ENCODE measurements at places on chromosomes 16 and 17. TPM values are rescaled to one million over a fixed set of nuclear protein-coding genes. Genes with fewer than 3 reads are reported as not detected.

CLEC3A gene
- total RNA-seq, result not detected

GRCh38 chr17:37278247-37278894 is 97.4 kb upstream of the C17orf78 start:
- H3K27ac ChIP-seq, result no peak overlapping the region
- H3K36me3 ChIP-seq, result no peaks in the 10 kb centered on the region
- H3K27me3 ChIP-seq, result no peaks in the 10 kb centered on the region
- no peak for DNase-seq

TPSG1 gene
- total RNA-seq, result not detected

- H3K4me1 ChIP-seq, result peaks cover 91% of the 10 kb centered on the region
- no peaks in the 10 kb centered on the region for H3K27me3 ChIP-seq
- H3K27ac ChIP-seq, result no peak overlapping the region
- no peaks in the 10 kb centered on the region for H3K36me3 ChIP-seq
- no peak overlapping the region for H3K4me3 ChIP-seq
Observed at GRCh38 chr16:24753437-24753836, 24.0 kb downstream of the TNRC6A start.

GRCh38 chr17:75001915-75002843 is 10.3 kb upstream of the MRPL58 start:
- H3K4me1 ChIP-seq, result no peaks in the 10 kb centered on the region
- H3K27ac ChIP-seq, result no peak overlapping the region
- DNase-seq, result no peak

GRCh38 chr16:14004031-14004728 is 66.9 kb upstream of the MRTFB start:
- DNase-seq, result peak; percentile 24
- H3K36me3 ChIP-seq, result no peaks in the 10 kb centered on the region
- H3K27me3 ChIP-seq, result no peaks in the 10 kb centered on the region
- H3K27ac ChIP-seq, result no peak overlapping the region
- no peak overlapping the region for H3K4me3 ChIP-seq
- no peaks in the 10 kb centered on the region for H3K4me1 ChIP-seq

TLCD1 gene
- 1.2 TPM for total RNA-seq

DNA sequence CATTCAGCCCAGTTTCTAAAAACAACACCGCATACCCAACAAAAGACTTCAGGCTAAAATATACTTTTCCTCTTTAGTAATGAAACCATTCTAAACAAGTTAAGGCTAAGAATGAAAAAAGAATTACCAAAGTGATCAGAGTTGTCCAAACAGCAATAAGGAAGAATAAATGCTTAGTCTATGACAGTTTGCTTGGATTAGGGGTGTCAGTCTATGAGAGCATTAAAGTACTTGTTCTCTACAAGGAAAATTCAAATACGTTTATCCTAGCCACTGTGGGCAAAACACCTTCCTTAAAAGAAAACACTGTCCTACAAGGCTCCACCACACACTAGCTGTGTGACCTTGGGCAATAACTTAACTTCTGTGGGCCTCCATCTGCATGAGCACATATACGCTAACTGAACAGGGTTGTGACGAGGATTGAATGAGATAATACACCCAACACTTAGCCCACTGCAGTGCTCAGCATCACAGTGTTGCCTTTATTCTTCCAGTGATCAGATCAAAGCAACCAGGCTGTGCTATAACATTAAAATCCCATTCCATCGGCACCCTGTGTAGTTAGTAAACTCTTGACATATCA is 53.6 kb downstream of the TEX2 start:
- H3K36me3 ChIP-seq, result no peaks in the 10 kb centered on the region
- DNase-seq, result no peak
- no peaks in the 10 kb centered on the region for H3K4me1 ChIP-seq
- no peaks in the 10 kb centered on the region for H3K27me3 ChIP-seq

GRCh38 chr16:51228097-51228659 is 77.1 kb upstream of the SALL1 start:
- no peak overlapping the region for H3K27ac ChIP-seq
- no peaks in the 10 kb centered on the region for H3K4me1 ChIP-seq
- H3K4me3 ChIP-seq, result no peak overlapping the region
- no peak for DNase-seq

- no peaks in the 10 kb centered on the region for H3K27me3 ChIP-seq
- H3K4me3 ChIP-seq, result no peak overlapping the region
- no peak overlapping the region for H3K27ac ChIP-seq
- DNase-seq, result peak; percentile 54
- no peaks in the 10 kb centered on the region for H3K36me3 ChIP-seq
- peaks cover 20% of the 10 kb centered on the region for H3K4me1 ChIP-seq
Observed at GRCh38 chr17:35766903-35767510, 6.3 kb downstream of the C17orf50 start.

TMEM92 gene
- total RNA-seq, result 0.44 TPM

DNA sequence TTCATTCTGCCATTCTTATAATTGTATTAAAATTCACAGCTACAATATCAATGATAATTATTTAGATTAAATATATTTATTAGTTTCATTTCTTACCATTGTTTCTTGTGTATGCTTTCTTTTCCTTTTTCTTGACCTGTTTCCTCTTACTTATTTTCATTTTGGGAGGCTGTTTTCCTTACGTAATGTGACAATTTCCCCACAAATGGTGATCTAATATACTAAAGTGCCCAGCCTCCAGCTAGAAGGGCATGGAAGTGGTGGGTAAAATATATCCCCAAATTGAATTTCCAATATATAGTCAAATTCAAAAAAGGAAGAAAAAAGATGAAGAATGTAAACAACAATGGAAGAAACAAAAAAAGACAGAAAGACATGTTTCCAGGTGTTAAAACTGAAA is 1.5 kb upstream of the ABCA6 start:
- no peak for DNase-seq
- no peaks in the 10 kb centered on the region for H3K4me1 ChIP-seq
- H3K27me3 ChIP-seq, result no peaks in the 10 kb centered on the region
- H3K4me3 ChIP-seq, result no peak overlapping the region

GRCh38 chr17:2023692-2024571 is 1.2 kb downstream of the RTN4RL1 start:
- H3K4me3 ChIP-seq, result peak overlapping the region; percentile 68
- DNase-seq, result peak; percentile 83
- H3K4me1 ChIP-seq, result peaks cover 50% of the 10 kb centered on the region
- H3K36me3 ChIP-seq, result no peaks in the 10 kb centered on the region
- H3K27ac ChIP-seq, result no peak overlapping the region
- peaks cover 57% of the 10 kb centered on the region for H3K27me3 ChIP-seq

NPB gene
- 5.4 TPM for total RNA-seq

TBC1D3H gene
- 5.9 TPM for total RNA-seq
